ENCODE measurements at places on chromosomes 2 and 18. TPM values are rescaled to one million over a fixed set of nuclear protein-coding genes. Genes with fewer than 3 reads are reported as not detected.

The UGT1A5 gene
- 0.24 TPM for total RNA-seq

The L3MBTL4 gene
- 1.9 TPM for total RNA-seq

The C2orf81 gene
- total RNA-seq, result 0.72 TPM

The ST8SIA5 gene
- not detected for total RNA-seq

The KCNE4 gene
- total RNA-seq, result under 0.01 TPM

The TTN gene
- under 0.01 TPM for total RNA-seq

The RHOB gene
- 75.2 TPM for total RNA-seq

The ZNF892 gene
- 7.2 TPM for total RNA-seq

The PCGF1 gene
- 33.7 TPM for total RNA-seq

The DHX57 gene
- 13.4 TPM for total RNA-seq

The CASP10 gene
- 4.9 TPM for total RNA-seq

The TRABD2A gene
- total RNA-seq, result 0.72 TPM

The RBM44 gene
- 0.24 TPM for total RNA-seq

The EPB41L3 gene
- total RNA-seq, result 0.43 TPM

The SCN2A gene
- total RNA-seq, result 0.21 TPM

The CNDP1 gene
- not detected for total RNA-seq

The FOXI3 gene
- total RNA-seq, result not detected

The PPM1G gene
- 77.2 TPM for total RNA-seq

The RNF125 gene
- 1.5 TPM for total RNA-seq

The MC4R gene
- not detected for total RNA-seq

The LIMS4 gene
- not detected for total RNA-seq

The WDR7 gene
- total RNA-seq, result 10.8 TPM

The DRC1 gene
- total RNA-seq, result 0.24 TPM

The CRYGC gene
- not detected for total RNA-seq

The IL36A gene
- total RNA-seq, result 3.0 TPM

The PROC gene
- 1.2 TPM for total RNA-seq

The TRAF3IP1 gene
- total RNA-seq, result 4.6 TPM

The SMYD1 gene
- not detected for total RNA-seq

The SCYGR6 gene
- total RNA-seq, result not detected
